ENCODE measurements at places on chromosomes 13 and 19.

GRCh38 chr13:20127262-20127561, 33.6 kb downstream of the GJA3 start:
- DNase-seq, result no peak

DNA sequence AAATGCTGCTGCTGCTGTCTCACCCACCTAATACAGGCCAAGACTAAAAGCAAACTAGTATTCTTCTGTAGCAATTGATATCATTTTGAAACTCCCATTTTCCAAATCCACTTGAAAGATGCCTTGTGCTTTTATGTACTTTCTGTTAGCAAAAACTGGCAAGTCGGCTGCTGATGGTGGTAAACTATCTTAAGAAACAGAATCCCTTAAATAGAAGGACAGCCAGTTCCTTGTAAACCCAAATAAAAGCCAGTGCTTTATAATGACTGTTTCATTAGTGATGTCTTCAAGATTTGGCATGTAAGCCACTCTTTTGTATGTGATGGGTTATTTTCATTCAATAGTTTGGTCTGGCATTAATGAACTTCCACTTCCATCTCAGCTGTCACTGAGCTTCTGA, 5.2 kb downstream of the FAM124A start:
- no peak for DNase-seq

- no peak for DNase-seq
These were observed 600 bp upstream of the ZNF226 start for GRCh38 chr19:44164327-44164672.

DNA sequence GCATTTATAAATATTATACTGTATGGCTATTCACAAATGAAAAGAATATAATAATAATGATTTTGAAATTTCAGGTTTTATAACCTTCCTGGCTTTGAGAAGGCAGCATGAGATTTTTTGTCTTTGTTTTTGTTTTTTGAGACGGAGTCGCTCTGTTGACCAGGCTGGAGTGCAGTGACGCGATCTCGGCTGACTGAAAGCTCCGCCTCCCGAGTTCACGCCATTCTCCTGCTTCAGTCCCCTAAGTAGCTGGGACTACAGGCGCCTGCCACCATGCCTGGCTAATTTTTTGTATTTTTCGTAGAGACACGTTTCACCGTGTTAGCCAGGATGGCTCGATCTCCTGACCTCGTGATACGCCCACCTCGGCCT, 64.1 kb downstream of the ZNF429 start:
- DNase-seq, result peak; percentile 13

DNA sequence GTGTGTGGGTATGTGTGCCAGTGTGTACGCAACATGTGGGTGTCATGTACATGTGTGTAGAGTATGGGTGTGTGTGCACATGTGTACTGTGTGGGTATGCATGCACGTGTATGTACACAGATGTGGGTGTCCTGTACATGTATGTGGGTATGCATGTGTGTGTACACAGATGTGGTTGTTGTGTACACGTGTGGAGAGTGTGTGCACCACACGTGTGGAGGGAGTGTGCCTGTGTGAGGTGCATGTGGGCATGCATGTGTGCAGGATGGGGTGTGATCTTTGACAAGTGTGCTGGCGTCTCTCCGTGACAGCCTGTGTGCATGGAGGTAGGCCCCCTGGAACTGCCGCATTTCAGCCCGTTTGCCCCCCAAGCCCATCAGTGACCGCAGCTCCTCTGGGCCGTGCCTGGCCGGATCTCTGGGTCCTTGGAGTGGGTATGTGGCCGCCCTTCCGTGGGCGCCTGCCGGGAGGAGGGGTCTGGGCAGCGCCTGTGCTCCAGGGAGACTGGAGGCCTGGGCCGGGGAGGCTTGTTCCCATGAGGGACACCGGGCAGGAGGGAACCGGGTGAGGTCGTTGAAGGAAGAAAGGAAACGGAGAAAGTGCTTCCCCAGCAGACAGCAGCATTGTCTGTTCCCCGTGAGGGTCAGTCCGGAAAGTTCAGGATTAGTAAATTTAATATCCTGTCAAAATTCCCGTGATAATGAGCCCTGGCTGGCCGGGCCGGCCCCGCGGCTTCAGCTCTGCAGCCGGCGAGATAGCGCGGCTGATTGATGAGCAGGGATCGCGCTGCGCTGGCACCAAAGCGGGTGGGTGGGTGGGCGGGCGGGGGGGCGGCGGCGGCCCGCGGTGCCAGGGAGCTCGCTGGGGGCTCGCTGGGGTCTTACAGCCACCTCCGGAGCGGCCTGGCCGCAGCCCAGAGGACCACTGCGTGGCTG, 91.1 kb upstream of the SOX1 start:
- no peak for DNase-seq

GRCh38 chr13:46352805-46353204, 34.2 kb downstream of the RUBCNL start:
- no peak for DNase-seq

- no peak for DNase-seq
These were observed 15.4 kb downstream of the FARP1 start for GRCh38 chr13:98158172-98158899.

DNA sequence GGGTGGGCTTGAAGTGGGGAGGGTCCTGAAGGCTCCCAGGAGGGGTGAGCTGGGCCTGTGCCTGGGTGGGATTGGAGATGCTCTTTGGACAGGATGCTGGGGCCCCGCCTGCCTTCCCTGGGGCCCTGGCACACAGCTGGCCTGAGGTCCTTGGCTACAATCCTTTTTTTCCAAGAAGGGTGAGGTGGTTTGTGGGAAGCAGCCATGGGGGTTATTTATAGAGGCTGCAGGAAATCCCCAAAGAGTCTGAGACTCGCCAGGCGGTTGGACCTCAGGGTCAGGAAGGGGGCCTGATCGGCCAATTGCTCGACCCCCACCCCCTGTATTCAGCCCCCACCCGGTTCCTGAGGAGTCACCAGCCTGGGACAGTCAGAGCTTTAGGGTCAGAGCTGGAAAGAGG, 10.0 kb downstream of the GTPBP3 start:
- no peak for DNase-seq

DNA sequence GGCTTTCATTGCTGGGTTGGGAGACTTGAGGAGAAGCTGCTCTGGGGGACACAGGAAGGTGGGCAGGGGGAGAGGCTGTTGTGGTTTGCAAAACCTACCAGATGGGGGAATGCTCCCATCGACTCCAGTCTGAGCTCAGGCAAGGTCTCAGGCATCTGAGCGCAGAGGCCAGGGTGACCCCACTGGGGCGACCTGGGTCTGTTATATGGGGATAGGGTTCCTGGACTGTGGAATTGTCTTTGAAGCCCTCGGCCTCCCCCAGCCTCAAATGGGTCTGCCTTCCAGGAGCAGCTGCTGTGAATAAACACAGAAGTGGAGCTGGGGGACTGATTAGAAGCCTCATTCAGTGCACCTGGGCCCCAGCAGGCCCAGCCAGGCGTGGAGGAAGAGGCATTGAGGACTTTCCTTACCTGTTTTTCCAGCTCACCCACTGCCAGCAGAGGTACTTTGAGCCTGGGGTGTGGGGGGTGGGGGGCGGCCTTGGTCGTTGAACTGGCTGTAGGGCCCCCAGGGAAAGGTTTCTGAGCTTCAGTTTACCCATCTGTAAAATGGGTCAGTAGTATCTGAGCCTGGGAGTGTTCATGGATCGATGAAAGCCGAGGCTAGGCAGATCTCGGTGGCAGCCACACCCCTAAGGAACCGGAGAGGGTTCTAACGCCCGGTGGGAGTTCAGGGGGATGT, 1.4 kb downstream of the CERS4 start:
- DNase-seq, result no peak

GRCh38 chr19:1540365-1540925, 16.6 kb downstream of the PLK5 start:
- no peak for DNase-seq

DNA sequence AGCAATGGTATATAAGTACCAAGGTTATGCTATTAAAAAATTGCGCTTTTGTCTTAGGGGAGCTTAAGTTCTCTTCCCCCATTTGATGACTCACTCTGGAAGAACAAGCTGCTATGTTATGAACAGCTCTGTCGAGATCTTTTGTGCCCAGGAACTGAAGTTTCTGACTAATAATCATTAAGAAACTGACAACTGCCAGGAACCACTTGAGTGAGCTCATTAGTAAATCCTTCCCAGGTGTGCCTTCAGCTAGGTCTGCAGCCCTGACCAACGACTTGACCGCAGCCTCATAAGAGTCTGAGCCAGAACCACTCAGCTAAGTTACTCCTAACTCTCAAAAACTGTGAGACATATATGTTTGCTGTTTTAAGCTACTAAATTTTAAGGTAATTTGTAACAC, 147.8 kb downstream of the SLITRK6 start:
- no peak for DNase-seq

- DNase-seq, result no peak
These were observed 50.7 kb upstream of the USP29 start for GRCh38 chr19:57068921-57069697.

DNA sequence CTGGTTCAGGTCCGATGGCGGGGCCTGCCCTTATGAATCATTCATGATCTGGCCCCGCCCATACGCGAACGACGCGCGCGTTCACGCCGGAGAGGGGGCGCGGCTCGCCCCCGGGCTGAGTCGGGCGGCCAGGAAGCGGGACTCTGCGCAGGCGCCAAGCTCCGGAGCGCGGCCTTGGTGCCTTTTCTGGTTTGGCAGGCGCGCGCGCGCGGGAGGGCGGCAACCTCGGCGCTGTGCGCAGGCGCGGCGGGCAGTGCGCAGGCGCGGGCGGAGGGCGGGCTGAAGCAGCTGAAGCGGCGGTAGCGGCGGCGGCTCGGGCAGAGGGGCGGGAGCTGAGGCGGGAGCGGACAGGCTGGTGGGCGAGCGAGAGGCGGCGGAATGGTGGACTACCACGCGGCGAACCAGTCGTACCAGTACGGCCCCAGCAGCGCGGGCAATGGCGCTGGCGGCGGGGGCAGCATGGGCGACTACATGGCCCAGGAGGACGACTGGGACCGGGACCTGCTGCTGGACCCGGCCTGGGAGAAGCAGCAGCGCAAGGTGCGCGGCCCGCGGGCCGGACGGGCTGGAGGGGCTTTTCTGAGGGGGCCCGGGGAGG, at the start of gene ACTN4:
ACTN4 (plus strand) TSS at position 282 of the 598 bp plus-strand sequence; CDS start at position 379, 97 bp downstream.
- DNase-seq, result peak; percentile 99

DNA sequence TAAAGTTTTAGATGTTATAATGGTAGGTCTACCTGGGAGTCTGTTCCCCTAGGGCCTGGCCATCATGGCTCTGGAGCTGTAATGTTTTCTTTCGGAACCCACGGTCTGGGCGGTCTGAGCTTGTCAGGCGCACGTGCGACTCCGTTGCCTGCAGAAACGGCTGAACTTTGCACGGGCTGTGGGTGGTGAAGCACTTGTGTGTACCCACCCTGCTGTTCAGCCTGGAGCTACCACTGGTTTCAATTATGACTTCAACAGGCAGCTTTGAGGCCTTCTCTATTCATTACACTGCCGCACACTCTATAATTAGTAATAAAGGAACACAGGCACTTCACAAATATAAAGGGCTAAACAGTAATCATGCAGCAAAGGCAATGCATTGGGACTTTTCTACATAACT, 6.0 kb downstream of the PCDH8 start:
- no peak for DNase-seq

- no peak for DNase-seq
These were observed 304.1 kb downstream of the FGF14 start for GRCh38 chr13:102097708-102098107.

- no peak for DNase-seq
These were observed at the start of gene NFIC for GRCh38 chr19:3365836-3366752. NFIC (plus strand) TSS chr19:3366583; CDS start chr19:3366637, 54 bp downstream.

GRCh38 chr13:96540670-96541069, 450.8 kb downstream of the HS6ST3 start:
- DNase-seq, result no peak

GRCh38 chr19:18765224-18765623, 25.9 kb downstream of the COMP start:
- no peak for DNase-seq

DNA sequence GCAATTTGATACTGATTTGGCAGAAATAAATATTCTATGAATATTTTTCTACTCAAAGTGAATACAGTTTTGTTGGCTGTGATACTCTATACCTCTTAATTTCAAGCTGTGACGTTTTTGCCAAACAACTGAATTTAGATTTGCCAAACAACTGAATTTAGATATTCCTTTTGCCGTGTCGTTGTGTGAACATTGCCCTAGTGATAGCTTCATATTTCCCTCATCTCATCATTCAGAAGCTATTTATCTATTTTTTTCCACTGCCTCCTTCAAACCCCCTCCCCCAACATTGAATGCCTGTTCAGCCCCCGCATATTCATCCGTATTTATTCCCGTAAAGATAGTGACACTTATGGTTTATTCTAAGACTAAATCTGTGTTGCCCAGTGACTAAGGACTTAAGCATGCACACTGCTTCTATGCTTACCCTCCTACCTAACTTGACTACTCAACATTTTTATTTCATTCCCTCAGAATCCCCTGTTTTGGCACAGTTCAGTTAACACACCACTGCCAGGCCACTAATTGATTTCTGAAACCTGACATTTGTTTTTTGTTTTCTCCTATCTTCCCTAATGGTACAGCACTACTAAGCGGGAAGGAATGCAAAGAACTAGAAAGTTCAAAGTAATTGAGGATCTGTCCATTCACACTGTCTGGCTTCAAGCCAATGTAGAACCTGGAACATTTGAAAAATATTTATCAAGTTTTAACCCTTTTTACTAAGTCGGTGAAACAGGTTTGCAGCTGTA, 2.8 kb upstream of the KLF5 start:
- DNase-seq, result no peak

DNA sequence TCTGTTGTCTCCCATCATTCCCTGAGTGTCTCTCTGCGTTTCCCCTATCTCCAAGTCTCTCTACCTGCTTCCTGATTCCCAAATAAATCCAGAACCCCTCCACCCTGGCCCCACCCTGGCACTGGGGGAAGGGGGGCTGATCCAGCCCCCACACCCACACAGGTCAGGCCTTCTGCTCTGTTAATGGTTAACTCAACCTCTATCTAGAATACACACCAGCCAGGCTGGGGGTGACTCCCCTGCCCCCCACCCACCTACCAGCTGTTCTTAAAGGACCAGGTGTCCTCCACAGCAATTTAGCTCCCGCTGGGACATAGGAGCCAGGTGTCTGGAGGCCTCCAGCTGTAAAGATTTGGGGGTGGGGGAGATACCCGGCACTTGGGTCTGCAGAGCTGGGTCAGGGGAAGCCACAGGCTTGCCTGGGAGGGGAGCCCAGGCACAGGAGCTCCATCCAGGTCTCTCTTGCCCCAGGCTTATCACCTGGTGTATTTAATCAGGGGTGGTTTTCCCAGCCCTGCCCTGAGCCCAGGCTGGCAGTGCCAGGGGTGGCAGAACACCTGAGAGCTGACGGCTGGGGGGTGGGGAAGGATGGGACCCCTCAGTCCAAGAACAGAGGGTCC, 3.9 kb downstream of the IRF2BP1 start:
- no peak for DNase-seq

GRCh38 chr13:52156724-52157261, 2.6 kb downstream of the NEK3 start:
- no peak for DNase-seq

DNA sequence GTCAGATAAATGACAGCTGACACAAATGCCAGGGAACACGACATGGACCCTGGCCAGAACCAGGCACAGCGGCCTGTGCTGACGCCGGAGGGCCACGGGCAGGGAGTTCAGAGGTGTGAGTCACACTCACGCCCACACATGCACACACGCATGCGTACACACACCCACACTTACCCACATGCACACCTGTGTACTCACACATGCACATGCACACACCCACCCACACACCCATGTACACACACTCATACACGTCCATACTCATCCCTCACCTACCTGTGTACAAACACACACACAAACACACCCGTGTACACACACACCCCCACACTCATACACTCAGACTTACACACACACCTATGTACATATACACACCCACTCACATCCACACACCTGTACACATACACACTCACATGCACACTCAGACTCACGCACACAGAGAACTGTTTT, 40.4 kb downstream of the MLLT1 start:
- peak; percentile 24 for DNase-seq
